ENCODE measurements at places on chromosomes 6 and 20.

GRCh38 chr20:64029293-64030117 lies 6.5 kb upstream of the C20orf204 start:
- peak; percentile 78 for DNase-seq

- DNase-seq, result no peak
These were observed 4.1 kb downstream of the ATP9A start for GRCh38 chr20:51763965-51764602.

- DNase-seq, result peak; percentile 15
These were observed 43.4 kb downstream of the RALY start for GRCh38 chr20:34037121-34037520.

- DNase-seq, result no peak
These were observed at the start of gene SIGLEC1 for GRCh38 chr20:3712279-3712873. Gene SIGLEC1, minus strand, starts transcription at chr20:3712600. Its CDS starts 5,472 bp downstream, at chr20:3707128.

- no peak for DNase-seq
These were observed 42.8 kb downstream of the MAP3K7 start for GRCh38 chr6:90544081-90544480.

GRCh38 chr6:56802584-56802983 lies 152.3 kb upstream of the BEND6 start:
- DNase-seq, result no peak

DNA sequence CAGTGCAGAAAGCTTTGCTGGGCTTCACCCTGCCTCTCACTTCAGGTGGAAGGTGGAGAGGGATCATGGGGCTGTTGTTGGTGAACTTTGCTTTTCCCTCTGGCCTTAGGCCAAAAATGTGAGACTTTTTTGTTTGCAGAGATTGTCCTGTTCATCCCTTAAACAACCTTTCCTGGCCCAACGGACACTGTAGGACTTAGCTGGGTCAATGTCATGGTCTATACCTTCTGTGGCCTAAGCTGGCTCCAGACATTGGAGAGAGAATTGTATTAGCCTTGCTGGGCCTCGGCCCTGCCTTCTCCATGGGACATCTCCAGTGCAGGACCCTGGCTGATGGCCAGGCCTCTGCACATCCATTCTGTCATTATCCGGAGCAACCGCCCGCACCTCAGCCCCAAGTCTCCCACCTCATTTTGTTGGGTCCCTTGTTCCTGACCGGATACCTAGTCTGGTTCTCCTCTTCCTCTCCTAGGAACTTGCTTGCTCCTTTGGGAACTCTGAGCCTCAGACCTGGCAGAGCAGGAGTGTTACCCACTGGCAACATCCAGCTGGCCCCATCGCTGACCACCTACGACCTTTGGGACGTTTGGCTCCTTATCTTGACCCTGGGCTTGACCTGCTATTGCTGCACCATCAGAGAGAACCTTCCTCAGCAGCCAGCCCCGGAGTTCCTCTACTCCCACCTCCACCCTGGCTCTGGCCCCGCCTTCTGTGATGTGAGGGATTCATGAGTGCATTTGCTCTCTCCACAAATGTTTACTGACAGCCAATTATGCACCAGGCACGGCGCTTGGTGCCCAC lies 128.2 kb downstream of the BANF2 start:
- no peak for DNase-seq

- DNase-seq, result no peak
These were observed 13.4 kb downstream of the KCNQ2 start for GRCh38 chr20:63459070-63459380.

DNA sequence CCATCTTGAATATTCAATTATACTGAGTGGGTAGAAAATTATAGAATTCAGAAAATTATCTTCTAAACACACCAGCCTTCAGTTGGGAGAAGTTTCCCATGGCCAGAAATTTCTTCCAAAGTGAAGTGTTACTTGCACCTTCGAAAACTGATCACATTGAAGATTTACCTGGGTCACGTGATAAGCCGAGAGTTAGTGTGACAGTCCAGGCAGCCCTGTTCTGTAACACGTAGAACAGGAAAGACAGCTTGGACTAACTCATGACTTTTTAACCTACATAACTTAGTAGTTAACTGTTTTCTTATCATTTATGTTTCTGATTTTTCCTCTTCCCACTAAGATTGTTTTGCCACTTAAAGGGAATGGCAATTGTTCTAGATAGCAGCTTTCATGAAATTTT lies 118.3 kb upstream of the MTHFD1L start:
- DNase-seq, result no peak

GRCh38 chr20:31497838-31498540 lies 16.3 kb upstream of the HM13 start:
- no peak for DNase-seq

- DNase-seq, result peak; percentile 83
These were observed at the start of gene BICRAL for GRCh38 chr6:42781796-42782688. Gene BICRAL, plus strand, starts transcription at chr6:42782052. Its CDS starts 39,971 bp downstream, at chr6:42822023.

DNA sequence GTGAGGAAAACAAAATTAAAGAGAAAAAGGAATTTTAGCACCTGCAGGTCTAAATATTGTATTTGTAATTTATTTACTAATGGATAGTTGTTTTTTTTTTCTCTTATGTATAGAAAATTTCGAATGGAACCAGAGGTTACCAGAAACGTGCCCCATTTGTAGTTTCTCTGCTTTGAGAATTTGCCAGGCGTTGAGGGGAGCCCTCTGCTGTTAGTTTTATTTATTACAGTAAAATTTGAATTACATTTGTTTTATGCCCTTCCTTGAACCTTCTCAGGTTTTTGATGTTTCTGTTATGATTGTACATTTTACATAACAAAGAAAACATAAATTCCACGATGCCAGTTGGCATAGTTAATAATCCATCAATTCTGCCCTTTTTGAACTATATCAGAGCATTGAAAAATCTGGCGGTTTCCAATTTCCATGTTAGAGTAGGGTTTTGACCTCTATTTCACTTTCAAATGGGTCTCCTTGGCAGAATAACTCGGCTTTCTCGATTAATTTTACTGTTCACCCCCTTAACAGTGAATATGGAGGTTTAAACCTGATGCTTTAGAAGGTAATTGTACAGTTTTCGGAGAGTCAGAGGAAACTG lies 35.1 kb upstream of the RFPL4B start:
- peak; percentile 47 for DNase-seq

GRCh38 chr6:12504325-12504966 lies 212.1 kb upstream of the PHACTR1 start:
- DNase-seq, result peak; percentile 37

DNA sequence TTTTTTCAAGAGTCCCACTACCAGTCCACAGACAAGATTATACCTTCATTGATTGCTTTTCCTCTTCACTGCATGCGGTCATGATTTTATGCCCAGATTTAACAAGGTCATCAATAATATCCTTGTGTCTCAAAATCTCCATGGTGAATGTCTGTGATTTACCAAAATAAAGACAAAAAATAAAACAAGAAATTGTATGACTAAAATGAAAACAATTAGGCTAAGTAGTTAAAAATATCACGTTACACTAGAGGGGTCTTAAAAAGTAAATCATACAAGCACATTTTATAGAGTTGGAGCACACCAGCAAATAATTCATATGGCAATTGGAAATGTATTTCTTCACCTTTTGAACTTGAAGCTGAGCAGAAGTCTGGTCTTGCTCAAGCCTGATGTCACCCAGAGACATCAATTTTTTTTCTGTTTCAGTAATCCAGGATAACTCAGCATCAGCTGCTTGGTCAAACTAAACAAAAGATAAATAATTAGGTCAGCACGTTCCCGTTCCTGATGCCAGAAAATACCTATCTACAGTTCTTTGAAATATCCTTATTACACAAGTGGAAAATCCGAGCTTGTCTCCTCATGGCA lies 125.4 kb downstream of the DST start:
- DNase-seq, result no peak

- peak; percentile 59 for DNase-seq
These were observed 322.5 kb downstream of the HACE1 start for GRCh38 chr6:104537180-104537579.

DNA sequence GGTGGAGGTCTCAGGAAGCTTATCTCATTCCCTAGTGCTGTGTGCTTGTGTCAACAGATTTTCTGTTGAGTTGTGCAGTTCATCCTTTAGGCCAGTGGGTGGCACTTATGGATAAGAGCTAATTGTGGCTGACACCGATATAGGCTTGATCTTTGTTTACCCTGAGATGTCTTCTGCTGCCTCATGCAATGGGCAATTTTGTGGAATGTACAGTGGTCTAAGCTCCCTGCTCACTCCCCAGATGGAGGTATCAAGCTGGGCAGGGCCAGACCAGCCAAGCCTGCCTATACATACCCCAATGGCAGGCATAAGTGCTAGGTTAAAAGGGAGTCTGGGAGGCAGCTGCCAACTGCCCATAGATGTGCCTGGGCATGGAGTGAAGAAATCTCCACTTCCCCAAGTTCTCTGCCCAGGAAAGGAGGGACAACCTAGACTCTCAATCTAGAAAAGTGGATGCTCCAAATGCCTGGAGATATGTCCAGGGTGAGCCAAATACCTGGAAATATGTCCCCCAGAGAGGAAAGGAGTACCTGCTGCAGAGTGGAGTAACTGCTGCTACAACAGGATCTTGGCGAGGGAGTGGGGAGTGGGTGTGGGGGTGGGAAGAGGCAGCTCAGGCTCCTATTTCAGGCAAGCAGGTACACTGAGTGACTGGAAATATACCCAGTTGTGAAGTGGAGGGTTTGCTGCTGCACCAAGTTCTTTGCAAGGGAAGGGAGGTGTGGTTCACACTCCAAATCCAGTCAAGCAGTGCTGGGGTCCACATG lies 53.2 kb upstream of the ARG1 start:
- DNase-seq, result peak; percentile 65

- no peak for DNase-seq
These were observed 33.1 kb downstream of the HBS1L start for GRCh38 chr6:135021310-135022049.

- DNase-seq, result no peak
These were observed 20.9 kb downstream of the L3MBTL1 start for GRCh38 chr20:43528258-43528875.

GRCh38 chr6:14975471-14975817 lies 270.4 kb upstream of the JARID2 start:
- DNase-seq, result peak; percentile 8

GRCh38 chr6:97757575-97757974 lies 474.6 kb upstream of the MMS22L start:
- no peak for DNase-seq

GRCh38 chr6:25333471-25333870 lies 54.3 kb downstream of the CARMIL1 start:
- DNase-seq, result no peak

DNA sequence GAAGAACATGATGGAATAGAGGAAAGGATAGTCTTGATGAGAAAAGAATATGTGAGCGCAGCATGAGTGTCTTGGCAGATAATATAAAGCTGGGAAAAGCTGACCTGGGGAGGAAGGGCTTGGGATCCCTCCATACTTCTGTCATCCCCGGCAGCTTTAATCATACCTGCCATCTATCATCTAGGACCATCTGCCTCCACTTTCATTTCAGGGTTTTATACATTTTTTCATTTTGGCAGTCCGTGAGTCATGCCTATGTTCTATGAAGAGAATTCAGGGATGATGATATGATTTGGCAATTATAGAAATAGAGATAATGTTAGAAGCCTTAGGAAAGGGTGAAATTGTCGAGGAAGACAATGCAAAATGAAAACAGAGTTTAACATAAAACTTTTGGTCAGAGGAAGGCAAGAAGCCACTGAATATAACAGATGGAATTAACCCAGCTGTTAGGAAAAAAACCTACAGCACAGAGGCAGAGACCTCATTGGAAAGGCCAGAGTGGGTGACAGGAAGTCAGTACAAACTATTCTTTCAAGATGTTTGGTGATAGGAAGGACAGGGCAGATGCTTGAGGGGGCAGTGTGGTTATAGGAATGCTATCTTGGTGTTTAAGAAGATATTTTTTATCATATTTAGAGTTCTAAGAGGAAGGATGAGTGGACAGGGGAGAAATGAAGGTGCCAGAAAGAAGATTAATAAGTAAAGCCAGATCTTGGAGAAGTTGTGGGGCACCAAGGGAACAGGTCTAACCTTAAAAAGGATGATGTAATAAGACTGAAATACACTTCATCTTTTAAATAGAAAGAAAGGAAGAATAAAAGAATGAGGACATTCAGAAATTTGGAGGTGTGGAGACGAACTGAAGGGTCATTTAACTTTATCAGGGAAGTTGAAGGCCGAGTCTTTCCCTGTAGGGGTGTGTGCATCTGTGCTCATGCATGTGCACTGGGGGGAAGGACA lies 37.8 kb downstream of the MARCKS start:
- no peak for DNase-seq

GRCh38 chr6:75167851-75168250 lies 38.0 kb downstream of the COL12A1 start:
- no peak for DNase-seq

DNA sequence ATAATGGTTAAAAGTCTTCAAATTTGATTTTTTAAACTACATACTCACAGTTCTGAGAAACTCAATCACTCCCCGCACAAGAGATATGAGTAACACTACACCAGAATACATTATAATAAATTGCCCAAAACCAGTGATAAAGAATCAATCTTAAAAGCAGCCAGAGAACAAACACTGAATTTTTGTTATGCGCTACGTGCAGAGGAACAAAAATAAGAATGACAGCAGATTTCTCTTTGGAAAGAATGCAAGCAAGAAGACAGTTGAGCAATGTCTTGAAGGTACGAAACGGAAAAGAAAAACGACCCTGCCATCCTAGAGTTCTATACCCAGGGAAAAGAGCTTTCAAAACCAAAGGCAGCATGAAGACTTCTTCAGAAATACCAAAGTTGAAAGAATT lies 216.7 kb downstream of the TTLL2 start:
- no peak for DNase-seq

GRCh38 chr20:39785252-39785917 lies 823.2 kb downstream of the DHX35 start:
- DNase-seq, result no peak

DNA sequence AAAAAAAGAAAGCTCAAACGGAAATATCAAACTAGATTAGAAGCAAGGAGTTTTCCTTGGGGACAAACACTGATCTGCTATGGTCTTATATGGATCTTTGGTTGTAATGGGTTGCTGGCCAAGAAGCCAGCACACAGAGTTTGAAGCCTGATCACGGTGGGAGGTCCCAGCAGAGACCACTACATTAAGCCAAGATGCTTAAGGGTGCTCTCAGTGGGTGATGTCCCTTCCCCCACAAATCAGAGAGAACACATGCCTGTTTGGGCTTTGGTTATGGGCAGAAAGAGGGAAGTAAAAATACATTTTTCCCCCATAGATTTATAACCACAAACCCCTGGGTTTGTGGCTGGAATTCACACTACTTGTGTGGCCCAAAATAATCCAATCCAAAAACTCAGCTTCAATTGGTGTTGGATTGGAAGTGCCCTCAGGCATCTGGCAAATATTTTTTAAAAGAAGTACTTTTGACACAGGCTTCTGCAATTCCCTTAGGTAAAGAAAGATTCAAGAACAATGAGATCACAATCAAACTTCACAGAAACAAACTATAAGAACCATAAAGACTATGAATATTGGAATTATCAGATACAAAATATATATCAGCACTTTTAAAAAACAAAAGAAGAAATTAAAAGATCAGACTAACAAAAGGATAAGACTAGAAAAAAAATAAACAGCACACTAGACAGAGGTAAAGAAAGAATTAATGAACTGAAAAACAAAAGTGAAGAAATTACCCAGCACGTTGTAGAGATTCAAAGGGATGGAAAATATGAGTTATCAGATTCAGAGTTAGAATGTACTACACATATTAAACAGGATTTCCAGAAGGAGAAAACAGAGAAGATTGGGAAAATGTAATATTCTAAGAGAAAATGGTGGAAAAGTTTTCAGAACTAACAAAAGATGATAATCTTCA lies 44.7 kb downstream of the ESF1 start:
- no peak for DNase-seq
